Keratinocyte (primary cell): ENCODE measurements at places on chromosomes 3 and 15.

GRCh38 chr15:70714015-70714414 lies 49.3 kb downstream of the UACA start:
- no peak for DNase-seq

- no peak for DNase-seq
Observed at GRCh38 chr3:127637546-127637945, 8.6 kb downstream of the PODXL2 start.

DNA sequence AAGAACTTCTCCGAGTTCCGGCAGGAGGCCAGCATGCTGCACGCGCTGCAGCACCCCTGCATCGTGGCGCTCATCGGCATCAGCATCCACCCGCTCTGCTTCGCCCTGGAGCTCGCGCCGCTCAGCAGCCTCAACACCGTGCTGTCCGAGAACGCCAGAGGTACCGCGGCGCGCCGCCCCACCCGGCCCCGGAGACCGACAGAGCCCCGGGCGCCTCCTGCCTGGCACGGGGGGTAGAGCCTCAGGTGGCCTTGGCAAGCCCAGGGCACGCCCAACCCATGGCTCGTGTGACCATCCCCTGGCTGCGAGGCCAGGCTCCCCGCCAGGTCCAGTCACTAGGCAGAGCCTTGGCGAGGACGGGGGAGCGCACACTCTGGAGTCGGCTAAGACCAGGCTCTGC lies 134.1 kb downstream of the LRRK1 start:
- no peak for DNase-seq

DNA sequence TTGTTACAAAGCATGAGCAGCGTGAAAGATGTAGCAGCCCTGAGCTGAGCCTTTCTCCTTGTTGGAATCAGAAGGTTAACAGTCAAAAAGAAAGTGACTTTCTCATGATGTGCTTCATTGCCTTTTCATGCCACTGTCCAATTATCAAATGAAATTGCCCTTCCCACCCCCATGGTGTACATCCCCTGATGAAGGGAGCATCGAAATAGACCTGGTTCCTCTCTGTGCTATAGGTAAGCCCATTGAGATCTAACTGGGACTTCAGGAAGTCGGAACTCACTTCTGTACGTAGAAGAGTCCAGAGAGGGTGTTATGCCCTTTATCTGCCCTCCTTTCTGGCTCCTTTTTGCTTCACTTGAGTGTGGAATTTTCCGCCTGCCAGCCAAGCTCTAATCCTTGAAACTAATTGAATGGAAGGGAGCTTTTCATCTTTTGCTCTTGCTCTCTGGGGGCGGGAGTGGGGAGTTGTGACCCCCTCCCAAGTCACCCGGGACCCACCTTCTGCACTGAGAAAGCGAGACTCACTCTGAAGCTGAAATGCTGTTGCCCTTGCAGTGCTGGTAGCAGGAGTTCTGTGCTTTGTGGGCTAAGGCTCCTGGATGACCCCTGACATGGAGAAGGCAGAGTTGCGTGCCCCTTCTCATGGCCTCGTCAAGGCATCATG lies 20.9 kb downstream of the ABHD6 start:
- no peak for DNase-seq

DNA sequence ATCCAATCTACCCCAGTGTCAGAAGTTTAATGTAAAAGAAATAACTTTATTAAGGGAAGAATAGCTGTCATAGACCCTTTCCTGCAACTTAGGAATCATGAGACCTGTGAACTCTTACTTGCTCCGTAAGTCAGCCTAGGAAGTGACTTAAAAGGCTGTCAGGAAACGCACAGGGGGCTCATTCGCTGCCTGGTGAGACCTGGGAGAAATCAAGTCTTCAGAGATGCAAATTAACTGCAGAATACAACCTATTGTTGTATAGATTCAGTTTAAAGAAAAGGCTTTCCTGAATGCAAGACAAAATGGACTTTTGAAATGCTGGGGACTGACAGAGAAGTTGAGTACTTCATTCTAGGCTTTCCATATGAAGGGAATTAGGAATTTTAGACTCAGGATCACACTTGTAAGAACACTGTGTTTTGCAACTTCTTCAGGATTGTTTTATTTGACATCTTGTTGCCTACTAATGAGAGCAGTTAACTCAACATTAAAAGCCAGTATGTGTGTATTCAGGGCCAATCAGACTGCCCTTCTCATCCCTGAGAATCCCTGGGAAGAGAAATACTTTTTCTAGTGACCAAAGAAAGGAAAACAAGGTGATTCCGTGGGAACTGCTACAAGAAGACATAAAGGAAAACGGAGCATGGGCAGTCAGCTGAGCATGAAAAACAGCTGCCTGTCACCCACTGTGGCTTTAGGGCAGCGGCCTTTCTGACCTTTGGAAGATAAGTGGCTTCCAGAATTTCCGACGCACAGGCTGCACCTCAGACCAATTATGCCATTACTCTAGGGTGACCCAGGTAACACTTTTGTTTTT lies 18.5 kb upstream of the DPPA4 start:
- no peak for DNase-seq

DNA sequence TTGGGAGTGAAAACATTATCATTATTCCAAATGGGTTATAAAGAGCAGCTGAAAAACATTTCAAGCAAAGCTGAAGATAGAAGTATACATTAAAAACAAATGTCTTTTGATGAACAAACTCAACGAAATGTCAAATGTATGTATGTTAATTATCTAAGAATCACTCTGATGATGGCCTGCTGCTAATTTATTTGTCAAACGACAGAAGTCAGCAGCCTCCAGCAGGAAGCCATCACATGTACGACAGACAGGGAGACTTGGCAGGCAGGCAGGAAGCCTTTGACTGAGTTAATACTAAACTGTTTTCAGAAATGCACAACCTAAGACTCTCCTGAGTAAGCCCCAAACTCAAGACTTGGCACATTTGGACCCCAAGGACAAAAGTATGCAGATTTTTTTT lies 491.1 kb downstream of the ZNF385D start:
- no peak for DNase-seq

- DNase-seq, result no peak
Observed at GRCh38 chr3:59006634-59007517, 42.9 kb downstream of the CFAP20DC start.
